Activated CD4-positive, alpha-beta T cell treated with anti-CD3 and anti-CD28 coated beads, Interleukin-2, amount 10 ng/mL, durations not matched to agents 7 days and 5 days (primary cell): ENCODE measurements at places on chromosomes 1 and 21.

GRCh38 chr1:89802051-89802450, 18.8 kb upstream of the LRRC8D start:
- DNase-seq = no peak

- DNase-seq = no peak
These were observed 995 bp downstream of the COLGALT2 start for GRCh38 chr1:184036517-184036949.

DNA sequence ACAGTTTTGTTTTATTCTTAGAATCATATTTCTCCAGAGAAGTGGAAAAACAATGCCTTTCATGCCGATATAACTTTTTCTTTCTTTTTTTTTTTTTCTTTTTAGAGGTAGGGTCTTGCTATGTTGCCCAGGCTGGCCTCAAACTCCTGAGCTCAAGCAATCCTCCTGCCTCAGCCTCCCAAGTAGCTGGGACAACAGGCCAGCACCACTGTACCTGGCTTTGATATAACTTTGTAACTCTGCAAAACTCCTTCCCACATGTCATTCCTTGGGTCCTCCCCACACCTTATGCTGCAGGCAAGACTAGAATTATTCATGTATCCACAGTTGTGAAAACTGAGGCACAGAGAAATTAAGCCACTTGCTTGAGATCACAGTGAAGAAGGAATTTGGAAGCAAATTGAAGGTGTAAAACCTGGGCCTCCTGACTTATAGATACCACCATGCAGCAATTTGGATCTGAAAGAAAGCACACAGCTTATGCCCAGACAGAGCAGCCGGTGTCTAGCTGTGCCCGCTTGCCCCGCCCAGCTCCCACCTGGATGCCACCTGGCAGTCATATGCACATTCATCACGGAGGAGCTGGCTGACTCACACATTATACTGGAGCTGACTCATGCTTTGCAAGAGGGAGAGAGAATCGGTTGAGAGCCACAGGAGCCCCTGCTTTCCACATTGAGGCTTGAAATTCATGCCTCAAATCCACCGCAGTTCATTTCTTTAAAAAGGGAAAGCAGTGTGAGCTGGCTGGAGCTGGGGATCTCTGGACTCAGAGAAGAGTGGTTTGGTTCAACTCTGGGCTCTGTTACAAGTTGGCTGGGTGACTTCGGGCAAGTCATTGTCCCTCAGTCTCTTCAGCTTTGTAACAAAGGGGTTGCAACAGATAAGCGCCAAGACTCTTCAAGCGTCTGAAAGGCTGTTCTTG, 8.3 kb upstream of the SLC2A1 start:
- no peak for DNase-seq

DNA sequence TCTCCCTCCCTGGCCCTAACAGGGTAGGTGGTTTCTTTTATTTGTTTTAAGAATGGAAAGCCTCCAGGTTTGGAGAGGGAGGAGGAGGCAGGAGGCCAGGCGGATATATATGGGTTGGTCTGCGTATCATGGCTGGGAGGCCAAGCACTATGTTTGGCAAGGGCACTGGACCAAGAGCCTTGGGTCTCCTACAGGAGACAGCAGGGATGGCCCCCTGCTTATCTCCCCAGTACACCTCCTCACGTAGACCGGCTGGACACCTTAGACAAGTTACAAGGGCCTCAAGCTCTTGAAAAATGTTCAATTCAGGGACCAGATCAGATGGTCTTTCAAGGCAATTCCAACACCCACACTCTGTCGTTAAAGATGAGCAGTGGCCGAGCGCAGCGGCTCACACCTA, 10.9 kb downstream of the SLC41A1 start:
- no peak for DNase-seq

GRCh38 chr1:198923993-198924392, 285.2 kb downstream of the PTPRC start:
- no peak for DNase-seq

GRCh38 chr21:44537930-44538911, 1.8 kb downstream of the KRTAP10-1 start:
- no peak for DNase-seq

DNA sequence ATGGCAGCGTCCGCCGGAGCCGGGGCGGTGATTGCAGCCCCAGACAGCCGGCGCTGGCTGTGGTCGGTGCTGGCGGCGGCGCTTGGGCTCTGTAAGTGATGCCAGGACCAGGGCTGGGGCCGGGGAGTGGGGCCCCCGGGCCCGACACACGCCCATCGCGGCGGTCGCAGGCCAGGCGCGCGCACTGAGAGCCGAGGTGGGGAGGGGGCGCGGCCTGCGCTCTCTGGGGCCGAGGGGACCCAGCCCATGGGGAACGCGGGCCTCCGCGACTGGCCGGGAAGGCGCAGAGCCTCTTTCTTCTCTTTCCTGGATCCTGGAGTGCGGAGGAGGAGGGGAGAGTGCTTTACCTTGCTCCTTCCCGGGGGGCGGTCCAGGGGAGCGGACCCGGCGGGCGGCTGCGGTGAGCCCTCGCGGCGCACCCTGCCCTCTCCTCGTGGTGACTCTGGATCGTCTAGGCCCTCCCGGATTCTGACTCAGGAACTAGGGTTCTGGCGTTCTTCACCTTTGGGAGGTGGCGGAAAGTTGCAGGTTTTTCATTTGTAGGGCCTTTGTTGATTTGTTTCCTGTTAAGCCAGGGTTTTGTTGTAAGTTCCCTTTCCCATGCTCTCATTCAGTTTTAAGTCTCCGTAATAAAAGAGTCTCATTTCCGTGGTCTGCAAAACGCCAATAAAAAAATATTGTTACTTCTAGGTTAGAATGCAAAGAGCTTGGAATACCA, 529 bp downstream of the MPZL1 start:
- peak; percentile 26 for DNase-seq

GRCh38 chr1:56535939-56536338, 43.4 kb downstream of the PLPP3 start:
- no peak for DNase-seq

DNA sequence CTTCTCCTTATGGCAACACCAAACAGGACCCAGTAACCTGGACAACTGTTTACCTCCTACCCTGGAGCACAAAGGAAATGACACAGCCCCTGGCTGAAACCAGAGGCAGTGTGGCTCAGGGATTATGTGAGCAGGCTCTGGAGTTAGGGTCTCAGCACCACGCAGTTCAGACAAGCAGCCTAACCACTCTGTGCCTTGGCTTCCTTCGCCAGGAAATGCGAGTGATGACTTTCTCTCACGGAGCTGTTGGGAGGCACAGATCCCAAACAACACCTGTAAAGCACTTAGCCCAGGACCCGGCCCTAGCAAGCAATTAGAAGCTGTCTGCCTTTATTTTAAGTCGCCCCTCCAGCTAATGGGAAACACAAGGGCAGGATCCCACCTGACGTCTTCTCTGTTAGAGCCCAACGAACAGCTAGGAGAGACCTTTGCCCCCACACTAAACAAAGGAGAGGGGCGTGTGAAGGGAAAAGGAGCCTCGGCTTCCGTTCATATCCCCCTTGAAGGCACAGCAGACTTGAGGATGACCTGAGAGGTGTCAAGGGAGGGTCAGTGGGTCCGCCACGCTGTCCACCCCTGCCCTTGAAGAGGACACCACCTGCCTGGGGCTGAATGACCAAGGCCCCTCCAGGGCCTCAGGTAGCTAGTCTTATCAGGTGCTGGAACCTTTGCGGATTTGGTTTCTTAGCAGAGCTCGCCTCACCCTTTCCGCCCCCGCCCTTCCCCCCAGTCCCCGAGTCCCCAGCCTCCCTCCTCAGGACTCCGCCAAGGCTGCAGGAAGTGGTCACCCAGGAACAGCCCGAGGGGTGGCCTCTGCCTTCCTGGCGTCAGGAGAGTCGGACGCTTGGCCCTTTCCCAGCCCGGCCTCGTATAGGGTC, 860 bp downstream of the TMEM63A start:
- peak; percentile 65 for DNase-seq

GRCh38 chr1:192171123-192171522, 12.9 kb downstream of the RGS18 start:
- DNase-seq = no peak

GRCh38 chr1:5780324-5780716, 211.9 kb downstream of the NPHP4 start:
- DNase-seq = no peak

DNA sequence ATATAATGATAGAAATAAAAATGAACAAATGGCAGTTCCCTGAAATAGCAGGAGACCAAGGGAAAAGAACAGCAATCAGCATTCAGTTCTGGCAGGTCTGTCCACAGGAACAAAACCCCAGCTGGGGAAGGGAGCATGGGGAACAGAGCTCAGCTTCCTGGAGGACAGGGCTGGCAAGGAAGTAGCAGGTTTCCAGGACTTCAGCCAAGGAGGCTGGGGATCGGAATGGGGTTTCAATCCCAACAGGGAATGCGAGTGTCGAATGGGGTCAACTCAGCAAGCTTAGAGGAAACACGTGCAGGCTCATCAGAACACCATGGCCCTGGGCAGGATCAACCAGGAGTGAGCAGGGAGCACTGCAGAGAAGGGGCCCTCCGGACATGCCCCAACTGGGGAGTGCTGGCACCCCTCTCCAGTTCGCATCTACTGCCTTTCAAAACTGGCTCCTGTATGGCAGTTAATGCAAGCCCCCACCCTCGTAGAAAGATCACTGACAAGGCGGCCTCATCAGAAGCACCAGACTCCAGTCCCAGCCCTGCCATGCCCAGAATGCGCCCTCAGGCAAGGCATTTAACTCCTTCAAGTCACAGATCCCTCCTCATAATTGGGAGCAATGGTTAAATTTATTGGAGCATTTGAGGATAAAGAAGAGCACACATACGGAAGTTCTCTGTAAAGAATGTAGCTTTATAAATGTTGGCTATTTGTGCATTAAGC, 72.4 kb downstream of the SEC16B start:
- DNase-seq = no peak

- DNase-seq = peak; percentile 0
These were observed 149.5 kb downstream of the GRIK3 start for GRCh38 chr1:36884801-36885200.

DNA sequence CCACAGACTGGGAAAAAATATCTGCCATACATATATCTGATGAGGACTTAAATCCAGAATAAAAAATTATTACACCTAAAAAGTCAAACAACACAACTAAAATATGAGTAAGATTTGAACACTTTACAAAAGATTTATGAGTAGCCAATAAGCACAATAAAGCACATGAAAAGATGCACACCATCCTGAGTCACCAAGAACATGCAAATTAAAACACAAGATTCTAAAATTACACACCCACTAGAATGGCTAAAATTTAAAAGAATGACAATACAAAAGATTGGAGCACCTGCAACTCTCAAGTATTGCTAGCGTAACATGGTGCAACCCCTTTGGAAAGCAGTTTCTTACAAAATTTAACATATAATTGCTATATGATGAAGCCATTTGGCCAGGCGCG, 30.9 kb downstream of the DENND2C start:
- no peak for DNase-seq

GRCh38 chr1:55329091-55329490, 113.9 kb upstream of the USP24 start:
- no peak for DNase-seq

- DNase-seq = no peak
These were observed 239.8 kb downstream of the LMX1A start for GRCh38 chr1:165116732-165117131.

GRCh38 chr1:117336088-117336817, 31.0 kb upstream of the MAN1A2 start:
- no peak for DNase-seq

GRCh38 chr1:53326598-53327181, 1.2 kb downstream of the LRP8 start:
- no peak for DNase-seq

- no peak for DNase-seq
These were observed 3.2 kb upstream of the TNFSF4 start for GRCh38 chr1:173210283-173210682.

GRCh38 chr1:193321242-193321840, 134.9 kb upstream of the B3GALT2 start:
- no peak for DNase-seq

- no peak for DNase-seq
These were observed 816 bp downstream of the HYI start for GRCh38 chr1:43452789-43453441.

DNA sequence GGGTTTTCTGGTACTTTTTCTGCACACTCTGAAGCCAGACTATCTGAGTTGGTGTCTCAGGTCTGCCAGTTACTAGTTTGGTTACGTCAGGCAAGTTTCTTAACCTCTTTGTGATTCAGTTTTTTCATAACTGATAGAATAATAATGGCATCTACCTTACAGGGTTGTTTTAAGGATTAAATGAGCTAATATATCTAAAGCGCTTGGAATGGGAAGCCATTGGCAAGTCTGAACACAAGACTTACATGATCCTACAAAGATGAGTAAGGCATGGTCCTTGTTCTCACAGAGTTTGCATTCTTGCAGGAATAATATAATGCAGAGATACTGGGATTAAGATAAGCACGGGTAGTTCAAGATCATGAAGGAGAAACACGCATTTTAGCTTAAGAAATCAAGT, 9.2 kb upstream of the DENND2D start:
- DNase-seq = no peak

DNA sequence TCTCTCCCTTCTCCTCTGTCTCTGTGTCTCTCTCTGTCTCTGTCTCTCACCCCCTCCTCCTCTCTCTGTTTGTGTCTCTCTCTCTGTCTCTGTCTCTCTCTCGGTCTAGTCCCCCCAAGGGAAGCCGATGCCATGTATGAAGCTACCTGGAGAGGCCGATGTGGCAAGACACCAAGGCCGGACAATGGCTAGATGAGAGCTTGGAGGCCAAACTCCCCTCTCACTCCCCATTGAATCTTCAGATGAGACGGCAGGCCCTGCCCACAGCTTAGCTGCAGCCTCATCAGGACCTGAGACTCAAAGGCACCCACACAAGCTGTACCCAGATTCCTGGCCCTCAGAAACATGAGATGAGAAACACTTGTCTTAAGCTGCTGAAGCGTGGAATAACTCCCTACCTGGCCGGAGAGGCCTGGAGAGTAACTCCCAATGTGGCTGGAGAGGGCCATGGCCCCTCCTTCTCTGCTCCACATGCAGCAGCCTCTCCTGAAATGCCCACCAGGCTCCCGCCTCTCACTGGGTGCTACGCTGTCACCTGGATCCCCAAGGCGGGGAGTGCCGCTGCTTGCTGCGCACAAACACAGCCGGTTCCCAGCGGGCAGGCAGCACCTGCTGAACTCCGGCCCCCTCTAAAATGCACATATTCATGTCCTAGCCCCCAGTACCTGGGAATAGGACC, 7.8 kb upstream of the ACTRT2 start:
- no peak for DNase-seq

DNA sequence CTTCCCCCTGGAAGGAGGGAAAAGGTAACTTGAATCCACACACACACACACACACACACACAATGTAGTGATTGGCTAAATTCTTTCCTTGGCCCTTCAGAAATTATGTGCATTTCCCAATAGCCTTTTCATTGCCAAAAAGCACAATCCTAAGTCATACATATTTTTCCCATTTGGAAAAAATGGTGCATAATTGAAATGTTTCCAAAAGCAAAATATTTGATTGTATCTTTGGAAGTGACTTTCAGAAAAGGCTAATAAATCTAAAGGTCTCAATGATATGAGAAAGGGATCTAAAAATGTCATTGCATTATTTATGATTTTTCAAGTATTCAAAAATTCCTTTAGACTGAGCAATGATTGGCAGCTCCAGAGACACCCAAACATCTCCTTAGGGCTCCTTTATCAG, 43.5 kb upstream of the NEK7 start:
- no peak for DNase-seq
